ELR (cell line): ENCODE measurements at places on chromosomes 7 and 10.

GRCh38 chr10:97611473-97611872 lies 21.8 kb downstream of the MORN4 start:
- no peak for DNase-seq

GRCh38 chr10:110165239-110165638 lies 42.2 kb upstream of the MXI1 start:
- no peak for DNase-seq

DNA sequence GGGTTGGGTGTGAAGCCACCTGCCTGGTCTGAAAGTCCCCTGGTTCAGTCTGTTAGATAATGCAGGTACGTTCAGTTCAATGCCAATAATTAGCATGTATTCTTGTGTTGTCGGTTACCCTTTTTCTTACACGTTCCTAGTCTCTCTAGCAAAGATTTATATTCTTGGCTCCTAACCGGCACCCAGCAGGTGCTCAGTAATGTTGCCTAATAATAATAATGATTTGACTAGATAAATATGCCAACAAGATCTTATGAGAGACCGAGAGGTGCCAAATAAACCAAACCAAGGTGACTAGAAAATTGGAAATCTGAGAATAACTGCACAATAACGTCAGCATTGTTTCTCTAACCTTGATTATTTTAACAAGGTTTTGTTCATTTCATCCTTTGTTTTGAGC lies 1.1 kb upstream of the SMIM30 start:
- DNase-seq = no peak

DNA sequence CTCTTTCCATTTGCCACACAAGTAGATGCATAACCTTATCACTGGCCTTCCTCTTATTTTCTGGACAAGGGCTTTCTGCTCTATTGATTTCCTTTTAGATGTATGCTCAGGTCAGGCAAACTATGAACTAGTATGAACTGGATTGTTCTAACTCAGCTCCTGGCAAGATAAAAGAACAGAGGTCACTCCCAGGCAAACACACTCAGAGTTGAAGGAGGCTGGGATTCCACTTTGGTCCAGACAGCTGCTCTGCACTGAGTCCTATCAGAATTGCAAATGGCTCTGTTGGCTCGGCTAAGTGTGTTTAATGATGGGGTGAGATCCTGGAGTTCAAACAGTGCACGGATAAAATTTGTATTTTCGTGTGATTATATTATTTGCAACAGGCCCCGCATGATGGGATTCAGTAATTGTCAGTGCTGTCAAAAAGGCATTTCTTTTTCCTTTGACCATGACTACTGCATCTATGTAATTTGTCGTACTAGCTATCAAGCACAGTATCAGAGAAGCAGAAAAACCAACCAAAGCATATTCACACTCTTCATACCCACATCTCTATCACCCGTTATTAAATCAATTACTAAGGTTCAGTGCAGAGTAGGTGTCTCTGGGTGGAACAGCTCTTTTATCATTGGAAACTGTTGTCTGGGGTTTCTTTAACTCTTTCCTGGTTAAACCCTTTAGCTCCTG lies 288.1 kb upstream of the PRKCQ start:
- no peak for DNase-seq

DNA sequence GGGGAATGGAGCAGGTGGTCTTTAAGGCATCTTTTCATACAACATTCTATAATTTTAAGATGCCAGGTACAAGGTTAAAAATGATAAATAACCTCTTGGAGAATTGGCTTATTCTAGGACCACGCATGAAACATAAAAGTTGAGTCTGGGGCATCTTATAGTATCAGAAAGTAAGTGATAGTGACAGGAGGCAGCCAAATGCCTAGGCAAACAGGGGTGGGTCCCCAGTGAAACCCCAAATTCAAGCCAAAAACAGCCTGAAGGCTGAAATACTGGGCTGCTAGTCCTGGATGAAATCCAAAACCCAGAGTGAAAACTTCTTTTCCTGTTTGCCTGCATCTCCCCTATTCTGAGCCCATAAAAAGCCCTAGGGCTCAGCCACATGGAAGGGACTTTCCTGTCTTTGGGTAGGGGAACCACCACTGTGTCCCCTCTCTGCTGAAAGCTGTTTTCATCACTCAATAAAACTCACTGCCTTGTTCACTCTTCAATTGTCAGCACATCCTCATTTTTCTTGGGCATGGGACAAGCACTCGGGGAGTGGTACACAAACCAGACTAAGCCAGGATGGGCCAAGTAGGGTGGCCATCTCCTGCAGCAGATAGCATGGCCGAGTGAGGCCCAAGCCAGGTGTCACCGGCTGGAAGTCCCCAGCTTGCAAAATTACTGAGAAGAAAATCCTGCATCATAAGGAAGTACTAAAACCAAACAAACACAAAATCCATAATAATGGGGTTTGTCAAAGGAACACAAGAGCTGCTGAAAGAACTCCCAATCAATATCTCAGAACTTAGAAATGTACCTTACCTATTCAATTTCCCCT lies 241.6 kb upstream of the GALNT17 start:
- DNase-seq = no peak

DNA sequence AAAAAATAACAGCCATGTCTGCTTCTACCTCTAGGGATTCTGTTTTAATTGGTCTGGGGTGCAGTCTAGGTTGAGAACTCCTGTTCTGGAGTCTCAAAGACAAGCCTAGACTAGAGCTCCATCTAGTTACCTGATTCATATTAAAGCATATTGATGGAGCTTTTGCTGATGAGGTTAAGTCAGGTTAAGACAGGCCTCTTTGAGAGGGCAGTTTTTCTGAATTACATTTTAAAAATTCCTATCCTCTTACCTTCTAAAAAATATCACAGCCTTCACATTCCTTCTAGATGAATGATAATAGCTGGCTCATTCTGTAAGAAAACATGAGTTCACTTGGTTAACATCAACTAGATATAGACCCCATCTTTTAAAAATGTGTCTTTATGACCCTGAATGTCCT lies 28.9 kb downstream of the MGAM start:
- peak; percentile 59 for DNase-seq
